A673 (cell line): ENCODE measurements at places on chromosomes 12 and 14.

- DNase-seq, result no peak
Observed at GRCh38 chr12:132023658-132024057, 73.9 kb downstream of the EP400 start.

DNA sequence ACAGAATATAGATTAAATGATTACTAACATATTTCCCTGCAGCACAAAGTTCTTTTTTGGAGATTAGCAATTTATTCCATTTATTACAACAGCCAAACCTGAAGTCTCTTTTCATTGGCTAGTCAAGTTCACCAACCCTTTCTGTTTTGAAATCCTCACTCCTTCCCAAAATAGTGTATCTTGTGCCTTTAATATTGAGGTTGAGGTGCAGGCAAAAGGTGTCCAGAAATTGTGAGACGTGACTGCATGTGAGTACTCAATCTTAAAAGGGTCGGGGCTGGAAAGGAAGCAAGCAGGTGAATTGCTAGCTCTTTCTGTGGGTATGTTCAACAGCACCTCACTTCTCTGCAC is 11.1 kb upstream of the FOXN3 start:
- no peak for DNase-seq

GRCh38 chr12:117819160-117819559 is 149.6 kb downstream of the KSR2 start:
- DNase-seq, result no peak

- no peak for DNase-seq
Observed at GRCh38 chr12:52323001-52323400, 1.8 kb upstream of the KRT83 start.

DNA sequence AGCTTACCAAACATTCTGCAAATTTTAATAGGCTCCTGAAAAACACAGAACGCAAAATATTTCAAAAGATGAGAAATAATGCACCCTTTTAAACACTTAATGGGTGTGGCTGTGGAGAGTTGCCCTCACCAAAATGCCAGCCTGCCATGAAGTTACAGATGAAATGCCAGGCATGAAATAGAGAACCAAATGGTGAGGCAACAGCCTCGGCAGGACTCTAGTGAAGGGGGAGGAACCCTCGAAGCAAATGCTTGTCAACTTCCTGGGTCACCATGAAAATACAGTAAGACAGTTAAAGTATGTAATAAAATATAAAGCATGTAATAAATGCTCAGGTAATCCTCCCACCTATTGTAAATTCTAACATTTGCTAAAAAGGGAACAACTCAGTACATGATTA is 24.1 kb downstream of the DUSP16 start:
- no peak for DNase-seq

GRCh38 chr14:100822013-100822412 is 3.9 kb upstream of the MEG3 start:
- no peak for DNase-seq

DNA sequence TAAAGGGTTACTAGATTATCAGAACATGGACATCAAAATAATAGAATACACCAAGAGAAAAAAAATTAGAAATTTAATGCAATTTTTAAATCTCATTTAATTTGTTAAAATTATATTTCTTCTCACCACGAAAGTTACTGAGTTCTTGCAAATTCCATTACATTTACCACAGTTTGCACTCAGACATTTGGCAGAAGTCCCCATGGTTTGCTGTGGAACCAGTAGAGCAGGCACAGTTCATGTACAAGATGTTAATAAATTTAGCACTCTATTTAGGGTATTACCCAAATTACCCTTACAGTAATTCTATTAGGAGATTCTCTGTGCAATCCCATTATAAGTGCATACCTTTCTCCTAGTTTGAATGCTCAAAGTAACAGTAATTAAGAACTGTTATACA is 9.7 kb downstream of the SCN8A start:
- DNase-seq, result no peak

- no peak for DNase-seq
Observed at GRCh38 chr12:124270671-124271070, 24.2 kb upstream of the RFLNA start.

- no peak for DNase-seq
Observed at GRCh38 chr12:62761658-62762057, 173.3 kb downstream of the PPM1H start.

- peak; percentile 81 for DNase-seq
Observed at GRCh38 chr12:118055144-118055557, 5.8 kb downstream of the WSB2 start.

DNA sequence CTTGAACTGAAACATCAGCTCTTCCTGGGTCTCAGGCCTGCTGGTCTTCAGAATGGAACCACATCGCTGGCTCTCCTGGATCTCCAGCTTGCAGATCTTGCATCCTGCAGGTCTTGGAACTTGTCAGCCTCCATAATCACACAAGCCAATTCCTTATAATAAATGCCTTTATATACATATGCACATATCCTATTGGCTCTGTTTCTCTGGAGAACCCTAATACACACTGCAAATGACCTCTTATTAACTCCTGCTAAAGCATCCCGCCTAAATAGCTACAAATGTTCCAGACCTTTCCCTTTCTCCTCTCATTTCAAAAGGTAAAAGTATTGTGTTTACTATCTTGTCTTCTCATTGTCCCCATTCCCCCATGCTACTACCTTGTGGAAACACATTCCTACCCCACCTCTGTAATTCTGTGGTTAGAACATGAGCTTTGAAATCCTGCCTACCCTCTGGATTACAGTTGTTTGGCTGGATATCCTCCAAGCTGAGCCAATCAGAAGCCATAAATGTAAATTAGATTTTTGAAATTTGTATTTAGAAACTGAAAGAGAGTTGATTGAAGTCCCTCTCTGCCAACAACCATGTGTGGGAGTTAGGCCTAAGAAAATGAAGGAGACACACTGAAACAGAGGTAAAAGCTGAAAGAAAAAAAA is 58.1 kb downstream of the ANKS1B start:
- DNase-seq, result no peak

DNA sequence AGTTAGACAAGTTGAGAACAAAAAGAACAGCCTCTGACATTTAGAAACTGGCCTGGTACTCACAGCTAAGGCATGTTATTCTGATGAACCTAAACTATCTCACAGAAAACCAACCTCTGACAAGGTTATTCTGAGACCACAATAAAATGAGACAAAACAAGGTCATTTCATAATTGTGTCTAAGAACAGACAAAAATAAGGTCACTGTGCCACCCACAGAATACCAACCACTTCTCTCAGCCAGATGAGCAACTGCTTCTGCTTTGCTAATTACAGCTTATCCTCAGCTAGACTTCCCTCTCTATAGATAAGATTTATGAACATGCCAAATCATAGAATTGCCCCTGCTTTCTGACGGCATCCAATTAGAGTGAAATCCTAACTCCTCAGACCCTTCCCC is 52.2 kb upstream of the CRACR2A start:
- no peak for DNase-seq

GRCh38 chr12:110355073-110355472 is 48.4 kb downstream of the ANAPC7 start:
- peak; percentile 43 for DNase-seq

GRCh38 chr12:121214166-121214777 is 4.3 kb downstream of the P2RX4 start:
- no peak for DNase-seq

DNA sequence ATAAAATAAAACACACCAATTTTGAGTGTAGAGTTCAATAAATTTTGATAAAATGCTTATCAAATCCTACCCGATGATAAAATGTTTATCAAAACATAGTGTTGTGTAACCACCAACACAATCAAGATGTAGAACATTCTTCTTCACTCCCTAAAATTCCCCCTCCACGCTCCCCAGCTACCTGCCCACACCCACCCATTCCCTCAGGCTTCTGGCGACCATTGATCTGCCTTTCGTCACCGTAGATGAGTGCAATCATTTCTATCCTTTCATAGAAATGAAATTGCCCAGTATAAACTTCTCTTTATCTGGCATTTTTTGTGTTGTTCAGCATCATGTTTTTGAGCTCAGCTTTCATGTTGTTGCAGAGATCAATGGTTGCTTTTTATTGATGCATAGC is 90.7 kb upstream of the TBX3 start:
- no peak for DNase-seq
